NCI-H1417 treated with DMSO at 0.1 percent for 48 hours (cell line): ENCODE measurements at places on chromosomes 1 and 21.

DNA sequence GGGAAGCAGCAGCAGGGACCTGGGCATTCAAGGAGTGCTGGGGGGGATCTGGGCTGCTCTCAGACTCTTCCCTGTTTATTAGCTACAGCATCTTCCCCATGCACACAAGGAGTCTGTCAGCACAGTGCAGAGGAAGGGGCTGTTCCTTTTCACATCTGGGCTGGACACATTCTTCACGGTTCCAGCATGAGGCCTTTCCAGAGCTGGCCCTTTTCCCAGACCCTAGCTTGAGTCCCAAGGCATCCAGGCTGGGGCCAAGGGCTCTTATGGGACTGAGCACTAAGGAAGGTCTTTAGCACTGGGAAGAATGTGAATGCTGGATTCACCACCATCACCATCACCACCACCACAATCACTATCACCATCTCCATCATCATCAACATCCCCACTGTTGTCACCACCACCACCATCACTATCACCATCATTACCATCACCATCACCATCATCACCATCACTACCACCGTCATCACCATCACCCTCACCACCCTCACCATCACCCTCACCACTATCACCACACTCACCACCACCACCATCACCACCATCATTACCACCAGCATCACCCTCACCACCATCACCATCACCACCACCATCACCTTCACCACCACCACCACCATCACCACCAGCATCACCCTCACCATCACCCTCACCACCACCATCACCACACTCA, 28.4 kb downstream of the PARK7 start:
- DNase-seq = no peak

- DNase-seq = no peak
Observed at GRCh38 chr1:87334351-87335174, 5.9 kb downstream of the LMO4 start.

DNA sequence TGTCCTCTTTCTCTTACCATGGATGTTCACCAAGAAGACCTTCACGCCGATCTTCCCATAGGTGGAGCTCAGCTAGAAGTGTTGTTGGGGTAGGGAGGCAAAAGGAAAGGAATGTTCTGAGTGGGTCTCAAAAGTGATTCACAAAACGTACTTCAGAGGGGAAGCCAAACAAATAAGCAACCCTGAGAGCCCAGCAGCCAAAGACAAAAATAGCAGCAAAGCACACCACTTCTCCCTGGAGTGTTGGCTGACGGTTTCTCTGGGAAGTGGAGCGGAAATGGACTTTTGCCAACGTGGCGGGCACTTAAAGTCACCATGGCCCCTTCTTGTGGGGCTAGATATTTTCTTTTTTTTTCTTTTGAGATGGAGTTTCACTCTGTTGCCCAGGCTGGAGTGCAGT, 23.1 kb downstream of the SLC26A9 start:
- no peak for DNase-seq

GRCh38 chr21:38282921-38283320, 26.1 kb downstream of the KCNJ15 start:
- no peak for DNase-seq

DNA sequence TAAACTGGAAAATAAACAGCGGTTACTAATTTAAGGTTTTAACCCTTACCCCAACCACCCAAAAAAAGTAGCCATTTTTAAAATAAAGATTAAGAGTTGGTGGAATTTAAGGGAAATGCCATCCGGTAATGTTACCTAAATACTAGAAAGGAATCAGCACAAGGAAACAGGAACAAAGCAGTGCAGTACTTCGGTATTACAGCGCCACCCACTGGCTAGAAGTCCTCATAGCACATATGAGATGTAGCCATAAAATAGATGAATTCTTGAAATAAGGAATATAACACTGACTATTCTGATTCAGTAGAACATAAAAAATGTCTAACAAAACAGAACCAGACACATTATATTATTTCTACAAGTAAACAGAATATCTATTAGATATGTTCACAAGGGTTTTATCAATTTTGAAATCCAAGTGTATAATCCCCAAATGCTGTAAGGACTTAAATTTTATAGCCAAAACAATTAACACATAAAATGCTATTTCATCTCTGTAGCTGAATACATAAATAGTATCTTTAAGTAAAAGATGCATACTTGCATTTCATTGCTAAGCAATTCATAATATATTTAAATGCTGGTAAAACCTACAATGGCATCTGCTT, 58.8 kb downstream of the FRRS1 start:
- no peak for DNase-seq

DNA sequence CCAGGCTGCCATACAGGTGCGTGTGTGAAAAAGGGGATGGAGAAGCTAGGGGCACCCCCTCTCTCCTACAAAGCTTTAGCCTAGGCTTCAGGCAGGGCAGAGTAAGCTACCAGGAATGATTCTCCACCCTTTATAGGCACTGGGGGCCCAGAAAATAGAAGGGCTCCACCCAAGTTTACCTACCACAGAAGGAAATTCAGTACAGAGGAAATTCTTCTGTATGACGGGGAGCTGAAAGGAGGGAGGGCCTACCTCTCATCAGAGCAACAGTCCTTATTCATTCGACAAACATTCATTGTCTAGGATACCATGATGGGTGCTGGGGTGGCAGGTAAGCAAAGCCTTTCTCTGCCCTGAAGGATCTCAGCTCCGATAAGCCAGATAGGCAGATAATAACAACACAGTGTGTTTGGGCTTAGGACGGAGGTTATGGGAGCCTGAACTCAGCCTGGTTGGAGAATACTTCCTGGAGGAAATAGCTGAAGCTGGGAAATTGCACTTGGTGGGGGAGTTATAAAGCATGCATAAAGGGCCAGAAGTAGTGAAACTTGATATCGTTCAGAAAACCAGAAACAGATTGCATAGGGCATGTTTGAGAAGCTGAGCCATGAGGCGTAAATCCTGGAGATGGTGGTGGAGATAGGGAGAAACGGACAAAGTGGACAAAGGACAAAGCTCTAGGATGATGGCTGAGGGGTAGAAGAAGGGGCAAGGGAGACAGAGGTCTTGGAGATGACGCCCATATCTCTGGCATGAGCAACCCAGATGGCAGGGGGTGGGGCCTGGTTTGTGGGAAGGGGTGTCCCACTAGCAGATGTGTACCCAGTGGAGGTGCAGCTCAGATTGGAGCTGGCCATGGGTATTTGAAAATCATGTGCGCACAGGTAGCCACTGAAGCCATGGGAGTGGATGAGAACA, 5.3 kb upstream of the P3R3URF start:
- DNase-seq = no peak

DNA sequence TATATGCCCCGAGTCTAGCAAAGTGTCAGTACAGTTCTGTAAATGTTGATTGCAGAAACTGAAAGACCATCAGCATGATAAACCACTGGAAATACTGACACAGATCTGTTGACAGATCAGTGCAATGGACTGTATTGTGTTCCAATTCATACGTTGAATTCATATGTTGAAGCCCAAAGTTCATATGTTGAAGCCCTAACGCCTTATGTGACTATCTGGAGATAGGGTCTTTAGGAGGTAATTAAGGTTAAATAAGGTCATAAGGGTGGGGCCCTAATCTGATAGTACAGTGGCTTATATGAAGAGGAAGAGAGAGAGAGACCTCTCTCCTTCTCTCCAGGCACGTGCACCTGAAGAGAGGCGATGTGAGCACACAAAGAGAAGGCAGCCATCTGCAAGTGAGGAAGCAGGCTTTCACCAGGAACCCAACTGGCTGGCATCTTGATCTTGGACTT, 144.7 kb downstream of the MRPL39 start:
- no peak for DNase-seq

GRCh38 chr1:245656189-245656717, 501.5 kb downstream of the KIF26B start:
- no peak for DNase-seq

DNA sequence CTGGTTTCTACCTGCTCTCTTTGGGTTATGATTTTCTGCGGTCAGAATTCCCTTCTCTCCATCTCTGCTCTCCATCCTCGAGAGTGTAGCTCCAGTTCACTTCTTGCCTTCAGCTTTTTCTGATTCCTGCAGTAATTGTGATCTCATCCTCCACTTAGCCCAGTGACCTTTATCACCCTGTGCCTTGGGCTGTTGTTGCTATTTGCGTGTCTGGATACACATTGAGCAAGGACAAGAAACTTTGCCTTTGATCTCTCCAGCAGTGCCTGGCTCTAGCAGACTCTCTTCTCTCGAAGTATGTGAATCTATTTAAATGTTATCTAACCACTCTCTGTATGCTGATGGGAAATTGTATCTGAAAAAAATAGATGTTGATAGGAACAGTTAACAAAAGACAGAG, 76.4 kb upstream of the MARK1 start:
- DNase-seq = no peak

GRCh38 chr1:44368471-44369151, 13.6 kb upstream of the ERI3 start:
- no peak for DNase-seq

GRCh38 chr1:1841575-1841995, 49.3 kb downstream of the GNB1 start:
- DNase-seq = no peak

DNA sequence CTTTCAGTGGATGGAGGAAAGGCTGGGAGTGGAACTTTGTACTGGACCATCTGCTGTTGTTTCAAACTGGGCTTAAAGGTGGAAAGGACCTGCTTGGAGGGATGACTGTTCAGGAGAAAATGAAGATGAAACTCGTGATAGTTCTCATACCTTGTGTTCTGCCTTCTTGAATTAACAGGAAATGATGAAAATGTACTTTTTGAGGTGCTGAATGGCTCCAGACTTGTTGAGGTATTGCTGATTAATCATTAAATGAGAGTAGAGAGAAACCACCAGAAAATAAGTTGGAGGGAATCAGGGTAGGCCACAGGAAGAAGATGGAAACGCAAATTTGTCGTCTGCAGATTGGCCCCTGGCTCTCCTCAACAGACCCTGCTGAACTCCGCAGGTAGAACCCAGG, 26.2 kb upstream of the ZNF436 start:
- no peak for DNase-seq

- no peak for DNase-seq
Observed at GRCh38 chr1:147534386-147534785, 6.9 kb upstream of the BCL9 start.
